T-helper 2 cell treated with Interferon-gamma antibody and Interleukin-4, amounts not matched to agents 100 ng/mL and 5 ng/mL, for 36 hours (primary cell): ENCODE measurements at places on chromosomes 3 and 15. TPM values are rescaled to one million over a fixed set of nuclear protein-coding genes. Genes with fewer than 3 reads are reported as not detected.

Gene XCR1
- 0.05 TPM in 1 of 2 replicates, not detected in the other for total RNA-seq

Gene SV2B
- 0.05 and 0.20 TPM in 2 replicates for total RNA-seq

Gene PLEKHO2
- total RNA-seq: 24.2 and 25.4 TPM in 2 replicates

Gene IGF2BP2
- total RNA-seq: 0.07 TPM in 1 of 2 replicates, not detected in the other

Gene TP63
- 2.9 TPM in 2 replicates for total RNA-seq

Gene ITIH4
- total RNA-seq: 9.6 and 9.7 TPM in 2 replicates

Gene AAGAB
- 48.4 and 50.1 TPM in 2 replicates for total RNA-seq

Gene HDAC11
- 1.3 TPM in 2 replicates for total RNA-seq

Gene UROC1
- not detected in 2 replicates for total RNA-seq

Gene FEZF2
- total RNA-seq: not detected in 2 replicates

Gene SCAMP5
- 0.80 and 0.86 TPM in 2 replicates for total RNA-seq

Gene SLC12A1
- total RNA-seq: not detected in 2 replicates

Gene TTLL13
- total RNA-seq: 0.34 and 1.1 TPM in 2 replicates

Gene GOLGA8R
- 9.1 and 10.2 TPM in 2 replicates for total RNA-seq

Gene ONECUT1
- not detected in 2 replicates for total RNA-seq

Gene MAPKAPK3
- total RNA-seq: 157 and 159 TPM in 2 replicates

Gene POPDC2
- 2.2 and 2.6 TPM in 2 replicates for total RNA-seq

Gene THSD4
- total RNA-seq: not detected in 2 replicates

Gene ACVR2B
- total RNA-seq: 6.8 and 7.3 TPM in 2 replicates

Gene EPB42
- total RNA-seq: not detected in 2 replicates

Gene ALDH1A2
- total RNA-seq: 0.32 TPM in 1 of 2 replicates, not detected in the other

Gene CDHR4
- total RNA-seq: not detected in 2 replicates

Gene COL6A5
- not detected in 2 replicates for total RNA-seq

Gene GPR27
- total RNA-seq: 0.50 and 0.70 TPM in 2 replicates

Gene WDR72
- total RNA-seq: not detected in 2 replicates

Gene MUSTN1
- total RNA-seq: 1.4 TPM in 2 replicates
